ENCODE measurements at places on chromosomes 3 and 15. TPM values are rescaled to one million over a fixed set of nuclear protein-coding genes. Genes with fewer than 3 reads are reported as not detected.

GRCh38 chr15:35956056-35956455 lies 410.1 kb upstream of the DPH6 start:
- no peak for DNase-seq

GRCh38 chr15:56028430-56028829 lies 35.0 kb upstream of the NEDD4 start:
- DNase-seq: no peak

GRCh38 chr3:52532838-52533622 lies 627 bp downstream of the NT5DC2 start:
- DNase-seq: no peak

GRCh38 chr15:95295896-95296625 lies 1034.4 kb upstream of the NR2F2 start:
- no peak for DNase-seq

- no peak for DNase-seq
Measured at GRCh38 chr3:196835086-196835485, 32.6 kb upstream of the SENP5 start.

DNA sequence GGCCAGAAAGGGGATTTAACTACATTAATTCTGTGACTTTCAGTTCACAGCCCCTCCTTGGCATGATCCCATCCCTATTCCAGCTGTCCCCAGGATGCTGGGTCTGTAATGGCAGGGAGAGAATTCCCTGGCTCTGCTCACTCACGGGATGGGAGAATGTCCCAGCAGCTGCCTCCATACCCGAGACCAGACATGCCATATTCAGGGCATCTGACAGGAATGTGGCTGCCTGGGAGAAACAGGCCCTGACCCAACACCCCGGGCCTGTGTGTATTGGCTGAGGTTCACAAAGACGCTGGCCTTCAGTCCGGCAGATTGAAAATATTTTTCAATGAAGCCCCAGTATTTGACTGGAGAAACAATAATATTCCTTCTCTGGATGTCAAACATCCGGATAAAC lies 83.6 kb upstream of the SMAD3 start:
- no peak for DNase-seq

DNA sequence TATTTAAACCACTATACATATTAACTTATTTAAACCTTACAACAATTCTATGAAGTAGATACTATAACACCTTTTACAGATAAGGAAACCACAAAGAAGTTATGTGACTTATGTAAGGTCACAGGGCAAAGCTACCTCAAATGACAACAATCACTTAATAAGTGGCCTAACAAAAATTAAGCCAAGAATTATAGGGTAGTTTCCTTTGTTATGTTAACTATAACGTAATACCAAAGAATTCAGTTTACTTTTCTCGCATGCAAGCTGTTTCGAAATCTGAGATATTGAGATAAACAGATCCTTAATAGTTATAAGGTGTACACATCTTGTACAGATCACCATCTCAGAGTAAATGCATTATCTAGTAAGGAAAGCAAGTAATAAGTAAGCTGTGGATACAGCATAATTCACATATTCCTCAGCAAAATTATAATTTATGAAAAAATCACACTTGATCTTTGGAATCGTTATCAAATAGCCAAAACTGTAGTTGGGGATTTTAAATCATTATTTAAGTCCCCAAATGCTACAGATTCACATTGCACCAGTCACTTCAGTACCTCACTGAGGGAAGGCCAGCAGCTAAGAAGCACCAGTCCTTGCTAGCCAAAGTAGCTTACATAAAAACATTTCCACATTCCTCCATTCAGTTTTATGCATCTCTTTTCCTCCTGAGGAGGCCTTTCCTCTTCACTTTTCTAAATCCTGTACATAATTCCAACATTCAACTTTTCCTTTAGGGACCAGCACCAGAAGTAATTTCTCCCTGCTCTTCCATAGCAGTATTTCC lies 226.8 kb downstream of the TBC1D5 start:
- no peak for DNase-seq

GRCh38 chr3:106329521-106329920 lies 460.7 kb upstream of the CBLB start:
- no peak for DNase-seq

GRCh38 chr3:127694467-127695215 lies 21.9 kb downstream of the ABTB1 start:
- DNase-seq: no peak

DNA sequence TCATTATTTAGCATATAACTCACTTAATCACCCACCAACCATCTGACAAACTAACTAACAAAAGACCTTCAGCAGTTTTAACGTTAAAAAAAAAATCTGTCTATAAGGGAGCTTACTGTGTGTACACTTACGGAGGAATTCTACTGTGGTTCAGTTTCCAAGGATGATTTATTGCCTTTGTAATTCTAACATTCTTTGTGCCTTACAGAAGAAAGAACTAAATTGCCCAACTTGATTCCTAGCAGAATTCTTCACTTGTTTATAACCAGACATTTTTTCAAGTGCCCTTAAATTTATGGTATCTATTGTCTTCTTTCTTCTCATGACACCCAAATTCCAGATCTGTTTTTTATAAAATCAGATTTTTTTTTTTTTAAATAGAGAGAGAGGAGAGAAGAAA lies 119.7 kb upstream of the IGSF10 start:
- DNase-seq: no peak

The GPR160 gene
- polyA plus RNA-seq: 56.0 TPM

The ANKDD1A gene
- 4.5 TPM for polyA plus RNA-seq

The EPHB3 gene
- not detected for polyA plus RNA-seq

The GOLGA6D gene
- not detected for polyA plus RNA-seq

The ZBTB38 gene
- 85.8 TPM for polyA plus RNA-seq

The BAHD1 gene
- polyA plus RNA-seq: 2.1 TPM
